ENCODE measurements at places on chromosomes 5 and 9.

GRCh38 chr5:117454716-117455212 is 880.1 kb upstream of the SEMA6A start:
- no peak for DNase-seq

GRCh38 chr5:55429613-55430253 is 105.0 kb downstream of the PLPP1 start:
- no peak for DNase-seq

GRCh38 chr9:92247296-92247695 is 46.2 kb downstream of the IARS1 start:
- DNase-seq, result no peak

GRCh38 chr5:79552984-79553383 is 39.0 kb upstream of the HOMER1 start:
- DNase-seq, result no peak

GRCh38 chr9:89952401-89952800 is 347.6 kb downstream of the GADD45G start:
- no peak for DNase-seq

DNA sequence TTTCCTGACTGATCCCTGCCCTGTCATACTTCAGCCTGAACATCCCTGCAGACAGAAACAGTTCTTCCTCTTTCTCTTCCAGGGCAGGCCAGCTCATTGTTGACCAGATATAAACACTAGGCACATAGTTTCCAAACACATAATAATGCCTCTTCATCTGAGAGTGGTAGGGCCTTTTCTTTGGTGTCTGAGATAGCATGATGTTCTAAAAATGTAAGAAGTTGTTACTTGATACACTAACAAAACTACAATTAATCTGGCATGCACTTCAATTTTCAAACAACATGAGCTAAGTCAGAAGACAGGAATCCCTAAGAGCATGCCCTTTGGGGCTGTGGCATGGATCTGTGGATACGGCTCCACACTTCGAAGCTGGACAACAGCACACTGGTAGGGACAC is 246.6 kb downstream of the SPOCK1 start:
- DNase-seq, result no peak

Measured in occipital lobe (tissue), 3 donors.